ENCODE measurements at places on chromosomes 1 and 21. TPM values are rescaled to one million over a fixed set of nuclear protein-coding genes. Genes with fewer than 3 reads are reported as not detected.

The TUT4 gene
- 115 TPM for total RNA-seq

DNA sequence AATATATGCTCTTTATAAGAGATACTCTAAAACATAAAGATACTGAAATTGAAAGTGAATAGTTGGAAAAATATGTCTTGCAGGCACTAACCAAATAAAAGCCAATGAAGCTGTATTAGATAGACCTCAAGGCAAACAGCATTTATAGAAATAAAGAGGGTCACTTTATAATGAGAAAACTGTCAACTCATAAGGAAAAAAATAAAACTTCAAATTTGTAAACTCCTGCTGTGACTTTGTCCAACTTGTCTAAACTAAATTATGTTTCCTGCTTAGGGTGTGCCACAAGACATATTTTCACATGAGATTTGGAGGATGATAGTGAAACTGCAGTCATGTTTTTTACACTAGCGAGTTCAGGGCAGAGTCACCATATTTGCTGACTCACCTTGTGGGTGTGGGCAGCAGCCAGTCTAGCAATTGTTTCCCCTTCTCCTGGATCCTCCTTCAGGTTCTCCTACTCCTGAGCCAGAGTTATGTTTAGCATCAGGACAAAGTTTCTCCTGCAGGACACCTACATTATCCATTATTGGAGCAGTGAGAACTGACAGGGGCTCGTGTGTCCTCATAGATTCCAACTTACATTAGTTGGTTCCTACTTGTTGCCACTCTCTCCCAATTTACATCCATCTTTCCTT lies 43.8 kb downstream of the CD53 start:
- DNase-seq = no peak

The AIM2 gene
- not detected for total RNA-seq

The CELF3 gene
- not detected for total RNA-seq

The GBP7 gene
- not detected for total RNA-seq

The MROH7 gene
- total RNA-seq = 4.2 TPM

The ADAMTSL4 gene
- total RNA-seq = 50.4 TPM

DNA sequence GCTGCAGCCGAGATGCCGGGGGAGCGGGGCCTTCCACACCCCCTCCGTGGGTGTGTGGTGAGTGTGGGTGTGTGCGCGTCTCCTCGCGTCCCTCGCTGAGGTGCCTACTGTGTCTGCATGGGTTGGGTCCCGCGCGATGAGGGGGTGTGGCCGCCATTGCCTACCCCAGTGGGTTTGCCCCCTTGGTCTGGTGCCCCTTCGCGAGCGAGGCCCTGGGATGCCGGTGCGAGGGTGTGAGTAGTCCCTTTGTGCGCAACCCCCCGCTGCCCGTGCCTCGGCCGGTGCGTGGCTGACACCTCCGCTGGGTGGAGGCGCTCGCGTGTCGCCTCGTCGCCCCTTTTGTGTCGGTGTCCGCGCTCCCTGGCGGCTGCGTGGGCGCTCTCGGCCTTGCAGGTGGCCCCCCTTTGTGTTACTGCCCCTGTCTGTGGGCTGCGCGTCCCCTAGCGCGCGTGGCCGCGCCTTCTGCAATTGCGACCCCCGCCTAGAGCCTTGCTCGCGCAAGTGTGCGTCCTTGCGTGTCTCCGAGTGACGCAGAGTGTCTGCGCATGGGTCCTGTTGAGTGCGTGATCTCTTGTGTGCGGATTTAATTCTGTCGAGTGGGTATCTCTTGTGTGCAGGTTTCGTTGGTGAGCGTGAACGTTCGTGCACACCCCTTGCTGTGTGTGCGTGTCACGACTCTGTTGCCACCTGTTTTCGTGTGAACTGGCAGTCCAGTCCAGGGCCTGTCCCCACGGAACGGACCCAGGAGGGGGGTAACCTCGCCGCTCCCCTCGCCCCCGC lies 553 bp downstream of the TTC3 start:
- DNase-seq = peak; percentile 74

DNA sequence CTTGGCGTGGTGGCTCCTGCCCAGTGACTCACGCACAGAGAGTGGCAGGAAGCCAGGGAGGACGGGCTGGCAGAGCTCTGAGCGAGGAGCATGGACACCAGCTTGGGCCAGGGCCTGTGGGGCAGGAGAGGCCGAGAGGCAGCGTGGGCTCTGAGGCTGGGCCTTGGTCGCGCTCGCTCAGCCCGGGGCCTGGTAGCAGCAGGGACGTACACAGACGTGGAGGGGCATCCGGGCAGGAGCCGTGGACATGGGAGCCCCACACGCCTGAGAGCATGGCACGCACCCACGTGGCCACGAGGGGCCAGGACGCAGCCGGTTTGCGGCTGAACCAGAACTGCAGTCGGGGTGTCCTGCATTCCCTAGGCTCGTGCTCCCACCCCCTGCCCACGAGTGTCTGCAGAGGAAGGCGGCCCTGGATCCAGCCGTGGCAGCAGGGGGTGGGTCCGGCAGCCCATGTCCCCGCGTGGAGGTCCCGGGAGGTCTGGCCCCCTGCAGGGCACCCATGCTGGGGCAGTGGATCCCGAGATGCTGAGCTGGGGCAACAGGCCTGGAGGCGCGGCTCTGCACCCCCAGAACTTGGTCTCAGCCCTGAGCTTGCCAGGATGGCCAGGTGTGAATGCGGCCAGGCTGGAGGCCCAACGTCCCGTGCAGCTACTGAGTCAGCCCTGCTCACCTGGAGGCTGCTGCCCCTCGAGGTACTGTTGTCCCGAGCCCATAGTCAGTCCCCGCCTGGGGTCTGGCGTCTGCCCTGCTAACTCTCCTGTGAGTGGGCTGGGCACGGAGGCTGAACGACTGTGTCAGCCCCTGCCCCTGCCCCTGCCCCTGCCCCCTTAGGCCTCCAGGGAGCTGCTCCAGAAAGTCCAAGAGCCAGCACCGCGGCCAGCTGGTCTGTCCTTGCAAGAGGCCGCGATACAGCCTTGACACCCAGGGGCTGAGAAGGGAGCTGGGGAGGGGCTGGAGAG lies 61.6 kb downstream of the SLX9 start:
- peak; percentile 65 for DNase-seq

- DNase-seq = no peak
Observed at GRCh38 chr1:203324105-203325025, 19.0 kb downstream of the BTG2 start.

The PKLR gene
- total RNA-seq = 0.31 TPM

GRCh38 chr1:182348961-182349747 lies 42.4 kb downstream of the GLUL start:
- peak; percentile 69 for DNase-seq

- no peak for DNase-seq
Observed at GRCh38 chr21:25405984-25406383, 201.3 kb downstream of the MRPL39 start.

The OR2T12 gene
- not detected for total RNA-seq

The ZNF593 gene
- 15.8 TPM for total RNA-seq

GRCh38 chr1:63615768-63616420 lies 22.7 kb downstream of the PGM1 start:
- peak; percentile 91 for DNase-seq

DNA sequence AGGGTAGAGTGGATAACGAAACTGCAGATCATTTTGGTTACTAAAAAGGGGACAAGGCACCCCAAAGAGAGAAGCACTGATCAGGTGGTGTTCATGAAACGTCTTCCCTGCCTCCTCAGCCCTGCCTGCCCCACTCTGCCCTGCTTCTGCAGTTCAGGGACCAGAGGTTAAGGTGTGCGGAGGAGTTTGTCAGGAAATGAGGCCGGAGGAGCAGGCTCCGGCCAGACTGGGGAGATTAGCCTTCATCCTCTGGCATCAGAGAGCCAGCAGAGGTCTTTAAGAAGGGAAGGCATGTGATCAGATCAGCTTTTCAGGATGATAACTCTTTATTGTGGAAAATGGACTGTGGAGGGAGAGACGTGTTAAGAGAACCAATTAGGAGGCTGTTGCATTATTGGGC lies 291.9 kb upstream of the NR5A2 start:
- DNase-seq = no peak

GRCh38 chr1:36542024-36542961 lies 59.6 kb upstream of the CSF3R start:
- no peak for DNase-seq

DNA sequence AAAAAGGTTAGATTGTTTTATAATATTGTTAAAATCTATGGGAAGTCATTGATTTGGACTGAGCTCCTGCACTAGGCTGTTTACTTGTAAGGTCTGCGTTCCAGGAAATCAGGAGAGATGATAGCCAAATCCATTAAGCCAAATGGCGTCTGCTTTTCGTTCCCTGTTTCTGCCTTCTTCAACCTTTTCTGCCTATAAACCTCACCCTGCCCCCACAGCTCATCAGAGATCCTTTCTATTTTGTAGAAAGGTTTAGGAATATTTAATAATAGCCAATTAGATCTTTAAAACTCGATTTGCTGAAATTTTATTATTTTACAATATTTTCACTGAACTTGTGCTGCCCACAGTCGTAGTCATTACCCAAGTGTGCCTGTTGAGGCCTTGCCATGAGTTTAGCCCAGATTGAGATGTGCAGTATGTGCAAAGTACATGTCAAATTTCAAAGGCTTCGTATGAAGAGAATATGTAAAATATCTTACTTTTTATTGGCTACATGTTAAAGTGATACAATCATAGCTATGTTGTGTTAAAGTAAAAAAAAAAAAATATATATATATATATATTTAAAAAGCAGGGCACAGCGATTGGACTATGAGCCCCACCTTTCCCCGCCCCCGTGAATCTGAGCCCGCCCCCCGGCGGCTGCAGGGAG lies 444 bp upstream of the IARS2 start:
- DNase-seq = no peak

- peak; percentile 45 for DNase-seq
Observed at GRCh38 chr1:84253891-84254290, 47.6 kb upstream of the SAMD13 start.

GRCh38 chr1:232040260-232040659 lies 413.7 kb downstream of the DISC1 start:
- no peak for DNase-seq

- peak; percentile 75 for DNase-seq
Observed at GRCh38 chr1:3068564-3069431, at the start of gene PRDM16. Gene PRDM16, plus strand, starts transcription at chr1:3069203. Its CDS starts 57 bp downstream, at chr1:3069260.

GRCh38 chr21:31185663-31186062 lies 147.4 kb upstream of the KRTAP19-8 start:
- no peak for DNase-seq

- no peak for DNase-seq
Observed at GRCh38 chr1:8382608-8383505, 64.9 kb downstream of the SLC45A1 start.

The S100A7 gene
- 2.6 TPM for total RNA-seq

DNA sequence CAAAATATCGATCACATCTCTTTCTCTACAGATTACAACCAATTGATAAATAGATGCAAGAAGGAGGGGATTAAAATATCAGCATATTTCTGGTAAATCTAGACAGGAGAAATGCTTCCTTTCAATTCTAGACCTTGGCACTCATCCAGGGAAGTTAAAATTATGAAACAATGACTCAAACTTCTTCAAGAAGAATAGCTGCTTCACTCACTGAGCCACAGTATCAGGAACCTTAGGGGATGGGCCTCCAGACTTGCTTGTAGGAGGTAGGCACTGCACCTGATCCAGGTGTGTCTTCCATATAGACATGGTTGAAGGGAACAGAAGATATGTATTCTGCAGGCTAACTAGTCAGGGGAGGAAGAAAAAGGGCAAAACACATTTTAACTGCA lies 9.8 kb downstream of the SLAMF7 start:
- DNase-seq = no peak

The ENAH gene
- 107 TPM for total RNA-seq

DNA sequence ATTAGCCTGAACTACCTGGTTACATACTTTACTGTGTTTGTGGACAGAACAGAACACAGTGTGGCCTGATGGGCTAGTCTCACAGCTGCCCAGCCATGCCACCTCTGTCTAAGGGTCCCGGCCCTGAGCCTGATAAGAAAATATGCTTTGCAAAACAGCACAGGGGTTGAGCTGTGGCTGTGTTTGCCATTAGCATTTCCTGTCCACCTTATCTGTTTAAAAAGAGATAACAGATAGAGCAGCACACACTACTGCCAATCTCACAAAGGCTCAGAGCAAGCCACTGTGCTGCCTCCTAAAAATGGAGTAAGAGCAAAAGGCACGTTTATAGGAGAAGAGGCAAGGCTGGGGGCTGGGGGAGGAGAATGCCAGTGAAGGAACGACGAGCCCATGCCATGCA lies 95.0 kb downstream of the SUSD4 start:
- no peak for DNase-seq

- no peak for DNase-seq
Observed at GRCh38 chr1:206512058-206512850, 4.9 kb downstream of the RASSF5 start.

DNA sequence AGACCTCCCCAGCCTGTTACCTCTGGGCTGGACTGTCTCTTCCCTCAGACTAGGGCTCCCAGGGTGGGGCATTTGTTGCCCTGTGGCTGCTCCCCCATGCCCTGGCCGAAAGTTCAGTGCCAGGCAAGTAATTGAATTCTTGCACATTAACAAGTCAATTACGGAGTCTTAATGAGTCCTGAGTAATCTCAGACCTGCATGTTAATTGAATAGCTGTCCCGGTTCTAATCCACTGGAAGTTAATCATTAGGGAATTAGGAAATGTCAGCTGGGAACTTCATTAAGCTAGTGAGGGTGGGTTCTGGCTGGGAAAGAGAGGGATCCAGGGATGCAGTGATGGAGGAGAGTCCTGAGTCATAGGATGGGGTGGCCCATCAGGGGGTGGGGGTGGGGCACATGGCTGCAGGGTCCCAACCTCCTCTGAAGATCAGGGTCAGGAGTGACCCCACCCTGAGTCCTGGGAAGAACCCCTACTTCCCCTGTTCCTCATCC lies 47.1 kb upstream of the CSF3R start:
- no peak for DNase-seq

The C8A gene
- total RNA-seq = not detected

- no peak for DNase-seq
Observed at GRCh38 chr21:24339406-24339805, 1267.9 kb downstream of the MRPL39 start.

The DENND2D gene
- 12.0 TPM for total RNA-seq

The CLCA2 gene
- 12.7 TPM for total RNA-seq

DNA sequence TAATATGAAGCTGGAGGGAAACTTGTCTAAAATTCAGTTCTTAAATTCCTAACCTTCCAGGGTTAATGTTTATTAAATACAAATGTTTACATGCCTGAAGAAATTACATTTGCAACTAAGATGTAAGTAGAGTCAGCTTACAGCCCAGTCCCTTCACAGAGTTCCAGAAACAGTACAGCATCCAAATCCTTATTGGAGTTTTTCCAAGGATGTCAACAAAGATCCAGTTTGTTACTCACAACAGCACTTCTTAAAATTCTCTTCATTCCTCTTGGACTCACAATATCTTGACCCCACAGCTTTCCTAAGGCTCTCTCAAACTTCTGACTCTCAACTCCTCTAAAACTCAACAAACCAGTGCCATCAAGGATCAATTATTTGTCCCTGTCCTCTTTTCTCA lies 50.1 kb upstream of the RWDD3 start:
- DNase-seq = peak; percentile 31

- no peak for DNase-seq
Observed at GRCh38 chr1:26285366-26286063, 5.6 kb downstream of the SH3BGRL3 start.
